ENCODE measurements at places on chromosomes 5 and 9. TPM values are rescaled to one million over a fixed set of nuclear protein-coding genes. Genes with fewer than 3 reads are reported as not detected.
A peak's percentile ranks its signal among the peaks of the same experiment; 100 is the strongest.

The CSNK1G3 gene
- 68.6 TPM for total RNA-seq

The FOXD4 gene
- 1.4 TPM for total RNA-seq

The TAF1L gene
- total RNA-seq, result not detected

The SPATA31D4 gene
- total RNA-seq, result not detected

The PCDHGB6 gene
- 2.6 TPM for total RNA-seq

The OR1Q1 gene
- total RNA-seq, result not detected

DNA sequence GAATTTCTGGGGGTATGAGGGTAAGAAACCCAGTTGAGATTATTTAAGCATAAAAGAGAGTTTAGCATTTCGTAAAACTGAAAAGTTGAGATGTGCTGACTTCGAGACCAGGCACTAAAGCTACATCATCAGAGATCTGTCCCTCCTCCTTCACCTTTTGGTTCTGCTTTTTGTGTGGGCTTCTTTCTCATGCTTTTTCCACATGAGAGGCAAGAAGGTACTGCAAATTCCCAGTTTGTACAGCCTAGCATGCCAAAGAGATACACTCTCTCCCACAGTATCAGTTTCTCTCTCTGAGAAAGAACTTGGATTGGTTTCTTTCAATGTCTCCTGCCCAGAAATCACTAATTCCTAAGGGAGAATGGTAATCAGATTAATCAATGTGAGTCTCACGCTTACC lies 584.7 kb downstream of the SEMA5A start:
- DNase-seq, result no peak

GRCh38 chr9:111066468-111066867 lies 28.2 kb upstream of the LPAR1 start:
- no peak for DNase-seq

DNA sequence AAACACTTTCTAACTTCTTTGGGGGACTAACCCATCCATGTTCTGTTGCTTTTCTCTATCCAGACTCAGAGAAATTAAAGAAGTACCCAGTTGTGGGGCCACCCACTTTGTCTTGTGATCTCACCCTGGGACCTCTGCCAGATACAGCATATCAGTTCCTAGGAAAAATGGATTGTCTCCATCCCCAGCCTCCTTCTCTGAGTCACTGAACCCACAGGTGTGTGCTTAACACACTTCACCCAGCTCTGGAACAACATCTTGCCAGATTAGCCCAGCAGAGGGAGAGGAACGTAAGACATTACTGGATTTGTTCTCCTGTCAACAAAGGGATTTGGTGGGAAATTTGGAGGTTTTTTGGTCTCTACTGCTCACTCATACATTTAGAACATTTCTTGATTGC lies 19.2 kb downstream of the FAM240B start:
- DNase-seq, result peak; percentile 89

DNA sequence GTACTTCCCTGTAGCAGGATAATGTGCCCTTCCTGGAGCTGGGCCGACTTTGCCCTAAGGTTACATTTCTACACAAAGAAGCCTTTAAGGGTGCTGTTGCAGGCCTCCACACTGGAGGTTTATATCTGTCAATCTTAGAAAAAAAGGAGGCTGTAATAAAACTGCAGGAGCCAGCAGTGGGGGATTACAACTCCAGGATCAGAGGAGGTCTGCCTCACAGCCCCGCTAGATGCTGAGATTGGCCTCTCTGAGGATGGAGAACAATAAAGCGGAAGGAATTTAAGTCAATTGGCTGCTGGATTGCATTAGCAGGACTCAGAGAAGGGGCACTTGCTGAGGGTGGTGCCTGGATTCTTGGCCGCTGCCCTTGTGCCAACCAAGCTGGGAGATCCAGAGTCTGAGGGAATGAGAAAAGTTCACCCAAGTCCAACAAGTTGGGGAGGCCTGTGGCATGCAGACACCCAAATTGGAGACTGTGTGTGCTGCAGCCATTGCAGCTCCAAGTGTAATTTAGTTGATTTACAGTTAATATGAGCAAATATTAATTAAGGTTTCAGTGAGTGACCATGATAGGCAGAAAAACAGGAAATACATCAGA lies 99.0 kb upstream of the SSBP2 start:
- DNase-seq, result no peak

DNA sequence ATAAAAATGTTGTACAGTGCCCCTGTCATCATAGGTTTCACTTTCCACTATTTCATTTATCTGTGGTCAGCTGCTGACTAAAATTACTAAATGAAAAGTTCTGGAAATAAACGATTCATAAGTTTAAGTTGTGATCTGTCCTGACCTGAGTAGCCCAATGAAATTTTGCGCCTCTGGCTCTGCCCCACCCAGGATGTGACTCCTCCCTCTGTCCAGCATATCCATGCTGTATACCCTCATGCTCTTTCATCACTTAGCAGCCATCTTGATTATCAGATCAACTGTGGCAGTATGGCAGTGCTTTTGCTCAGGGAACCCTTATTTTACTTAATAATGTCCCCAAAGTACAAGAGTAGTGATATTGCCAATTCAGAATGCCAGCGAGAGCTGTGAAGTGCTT lies 97.3 kb downstream of the STARD4 start:
- DNase-seq, result no peak

GRCh38 chr5:175683921-175684320 lies 26.1 kb downstream of the HRH2 start:
- DNase-seq, result no peak

GRCh38 chr5:101782352-101783103 lies 513.6 kb downstream of the SLCO4C1 start:
- no peak for DNase-seq

- DNase-seq, result no peak
Measured at GRCh38 chr5:140134277-140134935, 8.7 kb downstream of the IGIP start.

DNA sequence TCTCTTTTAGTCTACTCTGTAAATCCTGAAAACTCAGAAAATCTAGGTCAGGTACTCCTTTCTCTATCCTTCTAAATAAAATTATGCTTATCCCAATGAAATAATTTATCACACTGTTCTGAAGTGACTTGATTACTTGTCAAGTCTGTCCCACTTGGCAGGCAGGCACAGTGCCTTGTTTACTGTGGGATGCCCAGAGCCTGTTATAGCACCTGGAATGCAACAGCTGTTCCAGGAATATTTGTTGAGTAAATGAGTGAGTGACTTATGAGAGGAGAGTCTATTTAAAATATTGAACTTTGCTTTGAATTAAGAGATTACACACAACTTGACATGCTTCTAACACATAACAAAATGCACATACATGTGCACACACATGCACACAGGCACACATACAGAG lies 130.0 kb downstream of the MPDZ start:
- peak; percentile 13 for DNase-seq

DNA sequence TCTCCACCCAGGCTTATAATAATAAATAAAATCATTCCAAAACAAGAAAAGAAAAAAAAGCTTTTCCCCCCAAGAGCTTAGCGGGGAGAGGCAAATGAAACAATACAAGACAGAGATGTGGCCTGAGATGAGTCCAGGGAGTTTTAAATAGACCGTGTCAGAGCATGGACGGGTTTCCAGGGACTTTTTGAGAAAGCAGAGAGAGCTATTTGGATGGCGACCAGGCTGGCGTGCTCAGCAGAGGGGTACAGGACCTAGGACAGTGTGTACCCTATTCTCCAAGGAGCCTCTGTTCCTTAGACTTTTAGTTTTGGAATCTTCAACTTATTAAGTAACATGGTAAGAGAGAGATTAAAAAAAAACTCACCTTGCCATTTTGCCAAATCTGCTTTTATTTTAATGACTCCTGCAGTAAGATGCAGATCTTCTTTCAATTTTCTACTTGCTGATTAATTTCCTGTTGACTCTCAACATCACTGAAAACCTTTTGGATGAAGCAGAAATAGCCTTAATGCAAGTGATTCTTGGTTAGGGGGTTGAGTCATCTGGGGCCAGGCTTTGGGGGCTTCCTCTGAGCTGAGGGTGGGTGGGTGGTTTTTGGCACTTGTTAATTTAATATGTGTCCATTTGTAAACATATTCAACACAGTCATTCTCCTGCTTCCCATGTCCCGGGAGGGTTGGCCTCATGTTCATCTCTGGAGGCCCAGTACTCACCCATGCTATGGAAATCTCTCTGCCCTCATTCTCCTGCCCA lies 49.6 kb upstream of the OSMR start:
- no peak for DNase-seq

DNA sequence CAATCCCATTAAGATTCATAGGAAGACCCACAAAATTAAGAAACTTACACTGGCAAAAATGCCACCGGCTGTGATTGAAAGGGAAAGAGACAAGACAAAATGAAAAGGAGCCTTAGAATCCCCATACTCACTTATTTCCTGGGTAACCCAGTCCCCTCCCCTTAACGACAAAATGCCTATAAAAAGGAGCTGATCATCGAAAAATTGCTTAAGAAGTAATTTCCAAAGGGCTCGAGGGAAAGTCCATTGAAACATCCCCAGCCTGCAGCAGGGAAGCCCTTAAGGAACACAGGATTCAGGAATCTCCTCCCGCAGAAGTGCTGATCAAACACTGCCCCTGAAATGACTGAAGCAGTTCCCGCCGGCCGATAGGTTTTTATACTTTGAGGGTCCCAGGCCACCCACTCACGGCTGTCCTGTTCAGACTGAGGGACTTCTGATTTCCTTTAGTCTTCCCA lies 677 bp upstream of the ZNF79 start:
- DNase-seq, result no peak

- DNase-seq, result no peak
Measured at GRCh38 chr9:87588339-87588738, 90.7 kb downstream of the DAPK1 start.

DNA sequence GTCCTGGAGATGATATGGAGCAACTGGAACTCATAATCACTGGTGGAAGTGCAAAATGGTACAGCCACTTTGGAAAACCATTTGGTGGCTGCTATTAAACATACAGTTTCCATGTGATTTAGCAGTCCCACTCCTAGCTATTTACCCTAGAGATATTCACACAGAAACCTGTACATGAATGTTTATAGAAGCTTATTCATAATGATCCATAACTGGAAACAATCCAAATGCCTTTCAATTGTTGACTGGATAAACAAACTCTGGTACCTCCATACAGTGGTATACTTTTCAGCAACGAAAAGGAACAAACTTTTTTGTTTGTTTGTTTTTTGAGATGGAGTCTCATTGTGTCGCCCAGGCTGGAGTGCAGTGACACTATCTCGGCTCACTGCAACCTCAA lies 47.7 kb upstream of the RASGRF2 start:
- DNase-seq, result no peak
